ENCODE measurements at places on chromosomes 11 and 22.
A peak's percentile ranks its signal among the peaks of the same experiment; 100 is the strongest.

- DNase-seq: peak; percentile 52
These were observed at the start of gene B4GALNT4 for GRCh38 chr11:369336-370018. TSS of gene B4GALNT4 (plus strand) at chr11:369499. CDS start at chr11:369804, 305 bp downstream.

DNA sequence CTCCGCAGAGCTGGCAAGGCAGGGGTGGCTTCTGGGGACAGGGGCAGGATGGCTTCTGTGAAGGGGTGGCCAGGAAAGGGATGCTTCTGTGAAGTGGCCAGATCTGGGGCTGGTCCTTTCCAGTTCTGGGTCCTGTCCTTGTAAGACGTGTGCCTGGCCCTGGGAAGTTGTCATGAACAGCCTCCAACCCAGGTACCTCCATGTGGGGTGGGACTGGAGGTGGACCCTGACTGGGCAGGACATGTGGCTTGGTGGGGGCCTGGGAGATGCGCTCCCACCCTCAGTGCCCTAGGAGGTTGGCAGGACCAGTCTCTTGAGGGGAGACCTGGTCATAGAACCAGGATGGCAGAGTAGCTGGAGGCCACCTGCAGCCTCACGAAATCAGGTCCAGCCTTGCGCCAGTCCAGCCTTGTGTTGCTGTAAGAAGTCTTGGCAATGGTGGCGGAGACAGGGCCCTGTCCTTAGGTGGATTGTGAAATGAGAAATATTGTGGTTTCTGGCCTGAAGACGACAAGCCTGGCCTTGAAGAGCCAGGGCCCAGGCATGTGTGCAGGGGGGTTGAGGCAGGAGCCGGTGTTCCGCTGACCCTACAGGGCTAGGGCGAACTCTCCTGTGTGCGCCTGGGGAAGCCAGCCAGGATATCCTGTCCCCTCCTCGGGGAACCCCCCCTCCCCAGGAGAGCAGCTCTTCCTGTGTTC, 2.6 kb downstream of the KCNQ1 start:
- no peak for DNase-seq

DNA sequence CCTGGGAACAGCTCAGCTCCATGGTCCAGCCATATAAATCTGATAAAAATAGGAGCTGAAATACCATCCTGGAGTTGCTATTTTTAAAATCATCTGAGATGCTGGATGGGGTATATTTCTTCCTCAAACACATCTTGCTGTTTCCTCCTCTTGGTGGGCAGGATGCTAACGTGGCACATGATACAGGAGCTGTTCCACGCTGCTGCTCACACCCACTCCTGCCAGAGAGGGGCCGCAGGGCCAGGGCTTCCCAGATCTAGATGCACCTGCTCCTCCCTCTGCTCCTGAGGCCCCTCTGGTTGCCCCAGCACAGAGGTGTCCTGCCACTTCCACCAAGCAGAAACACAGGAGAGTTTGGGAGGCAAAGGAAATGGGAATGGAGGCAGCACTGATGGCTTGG, 3.3 kb upstream of the ST3GAL4 start:
- DNase-seq: no peak

- no peak for DNase-seq
These were observed 40.1 kb upstream of the PPARA start for GRCh38 chr22:46110215-46110614.

- no peak for DNase-seq
These were observed 473.0 kb downstream of the BRD1 start for GRCh38 chr22:49354516-49355210.

- no peak for DNase-seq
These were observed 449.8 kb downstream of the SOX6 start for GRCh38 chr11:15906481-15907035.

DNA sequence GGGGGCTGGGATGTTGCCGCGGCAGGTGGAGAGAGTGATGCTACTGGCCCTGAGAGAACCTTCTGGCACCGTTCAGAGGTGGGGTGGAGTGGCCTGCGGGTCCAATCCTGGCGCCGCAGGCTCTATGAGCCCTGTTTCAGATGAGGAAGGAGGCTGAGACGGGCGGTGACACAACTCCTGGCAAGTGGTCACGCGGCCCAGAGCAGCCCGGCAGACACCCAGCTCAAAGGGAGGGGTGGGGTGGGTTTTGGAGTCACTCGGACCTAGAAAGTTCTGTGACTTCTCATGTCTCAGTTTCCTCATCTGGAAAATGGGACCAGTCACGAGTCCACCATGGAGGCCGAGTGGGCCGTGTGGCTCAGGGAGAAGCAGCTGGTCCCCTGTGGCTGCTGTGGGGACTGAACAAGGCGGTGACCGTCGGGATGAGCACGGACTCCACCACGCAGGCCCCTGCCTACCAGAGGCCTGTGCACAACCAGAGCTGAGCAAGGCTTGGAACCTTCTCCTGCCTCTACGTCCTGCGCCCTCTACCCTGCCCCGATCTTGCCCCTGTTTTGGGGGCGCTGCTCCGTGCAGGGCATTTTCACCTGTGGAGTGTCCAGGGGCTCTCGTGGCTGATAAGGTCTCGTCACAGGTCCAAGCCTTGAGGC, 3.7 kb downstream of the TSPO start:
- DNase-seq: no peak

GRCh38 chr11:40597546-40598113, 861.8 kb downstream of the LRRC4C start:
- DNase-seq: no peak

DNA sequence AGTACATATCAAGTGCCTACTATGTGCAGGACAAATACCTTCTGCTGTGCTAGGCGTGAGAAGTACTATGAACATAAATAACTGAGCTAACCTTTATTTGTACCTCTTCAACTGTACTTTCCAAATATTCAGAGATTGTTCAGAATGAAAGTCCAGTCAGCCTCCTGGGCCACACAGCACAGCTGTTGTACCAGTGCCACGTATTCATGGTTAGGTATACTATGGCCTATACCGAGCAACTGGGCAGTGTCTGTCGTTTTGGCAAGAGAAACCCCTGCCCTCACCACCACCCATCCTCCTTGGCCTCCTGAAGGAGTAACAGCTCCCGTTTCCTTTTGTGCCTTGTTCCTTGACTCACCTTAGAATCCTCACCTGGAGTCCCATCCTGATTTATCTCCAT, 53.0 kb downstream of the RASSF10 start:
- DNase-seq: no peak

DNA sequence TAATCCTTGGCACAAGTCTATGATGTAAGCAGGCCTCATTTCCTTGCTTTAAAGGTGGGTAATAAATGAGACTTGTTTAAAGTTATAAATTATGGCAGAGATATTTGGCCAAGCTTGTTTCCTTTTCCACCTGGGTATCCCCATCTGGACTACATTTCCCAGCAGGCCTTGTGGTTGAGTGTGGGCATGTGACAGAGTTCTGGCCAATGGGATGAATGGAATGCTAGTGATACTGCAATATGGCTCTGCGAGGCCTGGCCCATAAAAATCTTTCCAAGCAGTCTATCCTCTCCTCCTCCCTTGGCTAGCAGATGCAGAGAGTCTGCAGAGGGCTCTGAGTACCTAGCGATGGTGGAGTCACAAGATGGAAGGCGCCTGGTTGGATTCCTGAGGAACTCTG, 102.5 kb downstream of the TIMP3 start:
- DNase-seq: peak; percentile 12

- DNase-seq: no peak
These were observed 58.4 kb downstream of the THAP12 start for GRCh38 chr11:76322540-76322939.

DNA sequence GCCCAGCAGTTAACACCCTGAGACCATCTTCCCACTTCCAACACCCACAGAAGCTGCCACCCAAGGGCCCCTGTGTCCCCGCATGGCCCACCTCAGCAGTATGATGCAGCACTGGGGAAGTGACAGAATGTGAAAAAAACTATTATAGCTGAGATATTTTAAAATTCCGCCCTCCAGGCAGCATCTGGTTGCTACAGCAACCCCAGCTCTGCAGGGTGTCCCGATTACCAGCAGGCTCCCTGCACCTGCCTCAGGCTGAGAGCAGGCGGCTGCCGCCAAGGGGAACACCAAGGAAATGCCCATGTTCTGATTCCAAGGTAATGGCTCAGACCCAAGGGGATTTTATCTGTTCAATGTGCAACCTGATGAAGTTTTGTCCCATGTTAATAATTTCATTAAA, 10.5 kb upstream of the TMEM121B start:
- DNase-seq: peak; percentile 12

DNA sequence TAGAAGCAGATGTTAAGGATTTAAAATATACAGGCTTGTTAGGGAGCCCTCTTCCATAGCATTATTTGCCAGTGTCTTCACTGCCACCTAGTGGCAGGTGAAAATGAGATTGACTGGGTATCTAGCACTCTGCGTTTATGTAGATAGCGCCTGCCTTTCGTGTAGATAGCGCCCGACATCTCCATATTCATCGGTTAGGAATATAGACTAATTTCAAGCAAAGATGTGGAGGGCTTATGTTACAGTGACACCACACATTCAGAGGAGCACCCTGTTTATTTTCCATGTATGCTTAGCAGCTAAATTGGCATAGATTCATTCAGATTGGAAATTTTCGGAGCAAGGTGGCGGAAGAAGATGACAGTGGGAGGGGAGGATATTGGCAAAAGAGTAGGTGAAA, 72.0 kb downstream of the SLC5A12 start:
- peak; percentile 68 for DNase-seq

- no peak for DNase-seq
These were observed at the start of gene JAM3 for GRCh38 chr11:134068829-134069425. TSS of gene JAM3 (plus strand) at chr11:134069072. CDS start at chr11:134069084, 12 bp downstream.

DNA sequence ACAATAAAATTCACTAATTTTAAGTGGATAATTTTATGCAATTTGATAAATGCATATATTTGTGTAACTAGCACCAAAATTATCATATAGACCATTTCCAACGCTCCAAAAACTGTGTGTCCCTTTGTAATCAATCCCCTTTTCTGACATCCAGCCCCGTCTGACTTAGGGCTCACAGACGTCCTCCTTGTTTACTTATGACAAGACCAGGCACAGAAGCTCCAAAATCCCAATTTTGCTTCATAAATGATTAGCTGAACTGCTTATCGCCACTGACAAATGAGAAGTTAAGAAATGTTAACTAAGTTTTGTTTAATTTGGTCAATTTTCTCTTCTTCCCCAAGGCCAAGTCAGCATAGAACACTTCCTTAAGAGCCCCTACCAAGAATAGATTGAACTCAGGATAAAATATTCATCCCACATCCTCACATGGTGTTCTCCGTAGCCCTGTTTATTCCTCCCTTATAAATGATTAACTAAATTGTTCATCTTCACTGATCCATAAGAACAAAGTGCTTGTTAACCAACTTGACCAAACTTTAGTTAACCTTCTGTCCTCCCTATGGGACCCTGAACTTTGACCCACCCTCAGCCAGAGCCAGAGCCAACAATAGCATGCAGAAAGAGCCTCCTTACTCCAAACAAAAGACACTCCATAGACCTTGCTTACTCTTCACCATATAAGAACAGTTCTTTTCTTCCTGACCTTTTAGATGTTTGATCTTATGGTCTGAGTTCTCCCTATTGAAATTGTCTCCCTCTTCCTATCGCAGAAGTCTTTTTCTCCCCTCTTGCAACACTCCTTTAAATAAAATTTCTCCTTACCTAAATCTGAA, 30.8 kb upstream of the GLYAT start:
- DNase-seq: no peak

DNA sequence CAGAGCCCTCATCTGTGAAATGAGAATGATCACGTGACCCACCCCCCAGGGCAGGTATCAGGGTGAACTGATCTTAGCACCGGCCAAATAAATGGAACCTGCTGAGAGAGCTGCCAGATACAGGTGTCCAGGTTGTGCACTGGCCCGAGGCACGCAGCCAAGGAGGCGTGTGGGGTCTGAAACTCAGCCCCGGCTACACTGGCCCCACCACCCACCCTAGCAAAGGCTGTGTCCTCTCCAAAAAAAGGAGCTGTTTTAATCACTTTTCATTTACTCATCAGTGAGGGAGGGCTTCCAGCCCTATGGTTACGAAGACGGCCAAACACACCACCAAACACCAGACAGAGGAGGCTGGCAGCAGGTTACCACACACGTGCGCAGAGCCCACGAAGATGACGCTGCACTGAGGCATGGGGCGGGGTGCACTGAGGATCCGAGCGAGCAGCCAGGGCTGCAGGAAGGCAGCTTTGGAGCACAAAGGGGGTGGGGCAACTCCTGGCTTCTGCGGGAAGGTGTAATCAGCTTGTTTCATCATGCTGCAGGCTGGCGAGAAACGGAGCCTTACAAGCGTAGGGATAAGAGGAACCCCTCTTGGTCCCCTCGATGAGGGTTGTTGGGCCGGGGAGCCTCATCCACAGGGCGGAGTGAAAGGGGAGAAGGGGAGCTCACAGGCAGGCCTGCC, 19.5 kb upstream of the SLC22A12 start:
- peak; percentile 40 for DNase-seq

- no peak for DNase-seq
These were observed 99.0 kb downstream of the BRD1 start for GRCh38 chr22:49728570-49729271.

DNA sequence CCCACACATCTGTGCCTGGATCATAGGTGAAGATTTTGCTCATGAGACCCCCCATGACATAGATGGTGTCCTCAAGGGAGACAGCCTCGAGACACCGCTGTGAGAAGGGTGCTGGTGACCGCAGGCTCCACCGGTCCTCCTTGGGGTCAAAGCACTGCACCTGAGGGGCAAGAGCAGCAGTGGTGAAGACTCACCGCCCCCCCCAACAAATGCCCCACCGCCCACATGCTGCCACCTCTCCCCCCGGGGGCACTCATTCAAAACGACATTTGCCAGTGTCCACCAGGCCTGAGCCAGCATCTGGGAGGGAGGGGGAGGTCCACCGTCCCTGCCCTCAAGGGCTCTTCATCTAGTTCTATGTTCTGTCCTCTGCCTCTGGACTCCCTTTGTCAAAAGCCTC, 9.3 kb downstream of the KLHL35 start:
- no peak for DNase-seq

- no peak for DNase-seq
These were observed 31.3 kb upstream of the YPEL1 start for GRCh38 chr22:21766691-21767462.

- no peak for DNase-seq
These were observed 39.4 kb downstream of the ABTB2 start for GRCh38 chr11:34318111-34319037.

GRCh38 chr11:57459164-57460021, 935 bp upstream of the RTN4RL2 start:
- DNase-seq: peak; percentile 82

DNA sequence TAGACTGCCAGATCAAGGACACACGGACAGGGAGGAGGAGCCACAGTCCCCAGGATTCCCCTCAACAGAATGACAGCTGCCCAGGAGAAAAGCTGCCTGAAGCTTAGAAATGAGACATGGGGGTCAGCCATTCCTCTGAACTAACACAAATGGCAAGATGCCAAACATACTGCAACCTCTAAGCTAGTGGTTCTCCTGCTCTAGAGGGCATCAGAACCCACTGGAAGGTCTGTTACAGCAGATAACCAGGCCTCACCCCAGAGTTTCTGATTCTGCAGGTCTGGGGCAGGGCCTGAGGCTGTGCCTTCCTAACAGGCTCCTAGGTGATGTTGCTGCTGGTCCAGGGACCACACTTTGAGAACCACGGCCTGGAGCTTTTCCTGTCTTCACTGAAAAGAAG, 28.6 kb upstream of the BID start:
- no peak for DNase-seq

Measured in RPMI8226 (cell line).